ENCODE measurements at places on chromosomes 3 and 15.

DNA sequence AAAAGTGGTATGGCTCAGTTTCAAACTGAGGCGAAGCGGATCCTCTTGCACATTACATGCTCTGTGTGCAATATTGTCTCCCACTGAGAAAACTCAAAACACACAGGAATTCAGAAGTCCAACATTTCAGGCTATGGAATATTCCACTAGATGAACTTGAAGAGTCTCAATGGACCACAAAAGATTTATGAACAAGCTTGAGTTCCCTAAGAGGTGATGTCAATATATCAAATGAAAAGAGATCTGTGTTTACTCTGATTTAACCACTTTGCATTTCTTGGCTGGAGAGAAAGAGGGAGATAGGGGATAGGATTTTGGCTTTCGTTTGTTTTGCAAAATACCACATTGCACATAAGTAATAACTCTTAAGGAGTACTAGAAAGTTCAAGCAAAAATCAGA is 20.3 kb downstream of the PDZRN3 start:
- no peak for DNase-seq

- no peak for DNase-seq
These were observed 18.5 kb upstream of the EID1 start for GRCh38 chr15:48859426-48859825.

- no peak for DNase-seq
These were observed 43.2 kb downstream of the SRGAP3 start for GRCh38 chr3:9206287-9206686.

- no peak for DNase-seq
These were observed 9.7 kb upstream of the SLC28A2 start for GRCh38 chr15:45242289-45242688.

DNA sequence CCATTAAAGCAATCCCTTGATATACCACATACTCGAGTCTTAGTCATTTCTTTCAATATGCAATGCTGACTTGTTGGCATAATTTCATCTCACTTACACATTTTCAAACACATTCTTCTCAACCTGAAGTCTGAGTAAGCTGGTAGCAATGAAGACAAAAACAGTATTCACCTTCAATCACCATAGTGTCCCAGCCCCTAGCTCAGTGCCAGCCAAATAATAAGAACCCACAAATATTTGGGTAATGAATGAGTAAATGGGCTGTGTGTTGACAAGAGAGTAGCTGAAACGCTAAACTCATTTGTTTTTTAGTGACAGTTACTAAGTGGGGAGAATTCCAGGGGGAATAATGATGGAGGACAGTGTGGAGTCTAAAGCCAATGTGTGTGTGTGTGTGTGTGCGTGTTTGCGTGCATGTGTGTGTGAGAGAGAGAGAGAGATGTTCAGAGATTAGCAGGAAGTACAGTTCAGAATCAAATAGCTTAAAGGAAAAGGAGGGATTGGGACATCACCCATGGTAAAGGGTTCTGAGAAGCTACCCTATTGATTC is 165.7 kb downstream of the GAP43 start:
- DNase-seq: no peak

DNA sequence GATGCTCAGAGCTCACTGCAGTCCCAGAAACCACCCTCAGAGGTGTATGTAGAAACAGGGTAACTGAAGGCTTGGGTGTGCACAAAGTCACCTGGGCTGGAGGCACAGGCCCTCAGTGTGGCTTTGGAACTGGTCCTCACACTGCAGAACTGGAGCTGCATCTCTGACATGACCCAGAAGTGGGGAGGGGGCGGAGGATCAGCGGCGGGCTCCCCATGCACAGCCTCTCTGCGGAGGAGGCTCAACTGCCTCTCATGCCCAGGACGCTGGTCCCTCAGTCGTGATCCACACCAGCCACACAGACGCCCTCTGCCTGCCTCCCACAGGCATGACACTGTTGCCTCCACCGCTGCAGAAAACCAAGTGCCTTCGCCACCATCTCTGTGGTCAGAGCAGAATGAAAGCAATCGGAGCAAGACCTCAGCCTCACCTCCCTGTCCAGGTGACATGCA is 73.7 kb downstream of the TM2D3 start:
- DNase-seq: peak; percentile 23

GRCh38 chr3:5221701-5222100 is 34.2 kb downstream of the EDEM1 start:
- DNase-seq: no peak

GRCh38 chr3:71964170-71964569 is 179.2 kb upstream of the PROK2 start:
- DNase-seq: no peak

DNA sequence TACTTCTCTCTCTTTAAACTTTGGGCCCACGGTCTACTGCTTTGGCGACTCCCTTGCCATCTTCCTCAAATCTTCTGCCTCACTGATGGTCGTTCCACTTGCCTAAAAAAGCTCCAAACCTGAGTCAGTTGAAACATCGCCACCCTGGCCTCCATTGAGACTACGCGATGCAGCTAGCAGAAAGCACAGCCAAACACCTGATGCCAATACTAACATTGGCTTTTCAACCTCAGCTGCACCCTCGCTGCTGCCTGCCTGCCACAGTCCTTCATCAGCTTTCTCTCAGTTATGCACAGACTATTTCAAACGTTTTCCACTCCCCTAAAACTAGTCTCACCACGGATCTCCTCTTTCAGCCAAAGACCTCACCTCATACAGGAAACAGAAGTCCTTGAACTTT is 214.2 kb upstream of the TMCO5A start:
- no peak for DNase-seq

DNA sequence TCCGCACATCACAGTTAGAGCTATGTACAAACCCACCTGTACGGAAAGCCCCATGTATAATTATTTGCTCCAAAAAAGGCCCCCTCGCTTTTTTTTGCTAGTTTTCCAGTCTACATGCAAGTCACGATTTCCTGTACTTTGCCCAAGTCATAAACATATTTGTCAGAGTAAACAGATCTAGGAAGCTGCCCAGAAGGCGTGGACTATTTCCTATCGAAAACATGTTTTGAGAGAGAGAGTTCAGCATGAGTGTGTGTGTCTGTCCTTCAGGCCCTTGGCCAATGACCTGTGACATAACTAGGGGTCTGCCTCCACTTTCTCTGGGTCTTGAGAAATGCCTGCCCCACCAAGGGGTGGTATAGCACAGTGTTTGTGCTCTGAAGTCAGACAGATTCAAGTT is 72.7 kb upstream of the HACD2 start:
- DNase-seq: no peak

DNA sequence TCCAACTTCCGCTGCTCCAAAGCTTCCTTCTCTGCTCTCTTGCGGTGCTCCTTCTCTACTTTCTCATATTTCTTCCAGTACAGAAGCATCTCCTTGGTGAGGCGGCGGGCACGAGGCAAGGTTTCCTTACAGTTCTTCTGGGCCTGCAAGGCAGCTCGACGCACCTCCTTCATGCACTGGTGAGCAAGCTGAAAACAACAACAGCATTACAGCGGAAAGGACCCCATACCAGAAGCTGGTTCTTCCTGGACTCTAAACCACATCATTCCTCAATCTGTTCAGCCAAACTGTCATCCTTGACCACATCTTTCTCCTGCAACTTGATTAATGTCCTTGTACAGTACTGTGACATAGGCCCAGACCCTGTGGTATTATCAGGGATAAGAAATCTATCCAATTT is 36.4 kb downstream of the INO80 start:
- DNase-seq: no peak

GRCh38 chr15:70722266-70723121 is 40.9 kb downstream of the UACA start:
- peak; percentile 23 for DNase-seq

GRCh38 chr3:57331078-57331610 is 38.7 kb upstream of the ASB14 start:
- no peak for DNase-seq

- no peak for DNase-seq
These were observed 141.7 kb upstream of the NDN start for GRCh38 chr15:23828786-23829185.

DNA sequence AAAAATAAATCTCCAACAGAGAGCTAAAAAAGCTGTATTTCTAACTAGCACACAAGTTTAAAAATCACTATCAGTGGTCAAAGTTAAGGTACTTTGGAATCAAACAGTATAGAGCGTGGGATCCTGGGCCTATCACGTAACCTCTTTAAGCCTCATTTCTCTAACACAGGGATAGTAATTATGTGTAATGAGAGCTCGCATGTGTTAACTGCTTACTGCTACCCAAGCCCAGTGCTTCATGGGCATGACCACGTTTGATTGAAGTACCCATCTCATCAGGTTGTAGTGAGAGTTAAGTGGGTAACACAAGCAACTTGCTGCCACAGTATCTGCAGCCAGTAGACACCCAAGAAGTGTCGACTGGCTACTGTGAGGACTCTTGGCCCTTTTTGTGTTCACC is 28.2 kb upstream of the NOX5 start:
- DNase-seq: no peak

GRCh38 chr3:185691622-185692021 is 105.5 kb downstream of the SENP2 start:
- DNase-seq: no peak

DNA sequence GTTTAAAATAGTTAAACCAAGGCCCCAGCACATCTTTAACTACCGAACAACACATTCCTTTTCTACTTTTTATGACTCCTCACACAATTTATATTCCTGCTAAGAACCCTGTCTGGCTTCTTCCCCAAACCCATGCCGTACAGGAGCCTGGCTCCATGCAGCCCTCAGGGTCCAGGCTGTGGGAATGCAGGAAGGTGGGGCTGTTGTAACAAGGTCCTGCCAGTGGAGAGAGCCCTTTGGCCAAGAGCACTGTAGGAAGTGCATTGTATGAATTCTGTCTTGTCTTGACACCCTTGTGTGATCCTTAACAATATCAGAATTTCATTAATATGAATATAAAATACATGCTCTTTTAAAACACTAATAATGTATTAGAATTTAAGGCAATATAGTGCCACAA is 563.8 kb downstream of the TBL1XR1 start:
- no peak for DNase-seq

- no peak for DNase-seq
These were observed 78.9 kb upstream of the BLM start for GRCh38 chr15:90638201-90638691.

- DNase-seq: no peak
These were observed 311.1 kb downstream of the VPS13C start for GRCh38 chr15:61749169-61749568.

DNA sequence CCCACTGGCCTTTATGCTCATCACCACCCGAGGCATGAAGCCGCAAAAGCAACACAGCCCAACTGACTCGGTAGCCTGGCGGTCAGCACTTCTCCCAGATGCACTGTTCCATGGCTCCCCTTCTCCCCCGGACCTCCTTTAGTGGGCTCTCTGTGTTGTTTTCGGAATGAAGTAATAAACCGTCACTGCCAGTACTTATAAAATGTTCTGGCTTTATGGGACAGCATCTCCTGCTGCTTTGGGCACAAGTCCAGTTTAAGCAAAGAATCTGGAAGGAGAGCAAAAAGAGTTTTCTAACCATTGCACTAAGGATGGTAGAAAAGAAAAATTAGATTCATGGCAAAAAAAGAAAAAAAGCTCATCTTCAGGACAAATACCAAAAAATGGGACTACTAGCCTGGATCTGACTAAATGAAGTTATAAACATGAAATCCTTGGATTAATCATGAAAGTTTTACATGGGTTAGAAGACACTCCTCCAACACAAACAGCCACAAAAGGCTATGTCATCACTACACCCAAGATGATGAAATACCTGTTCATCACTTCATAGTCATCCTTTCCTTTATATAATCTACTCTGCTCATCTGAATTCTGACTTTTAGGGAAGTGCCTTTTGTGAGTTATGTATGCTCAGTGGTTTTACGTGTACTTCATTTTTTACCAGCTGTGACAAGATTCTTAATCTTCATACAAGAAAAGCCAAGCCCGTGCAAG is 89.5 kb upstream of the UBE2E2 start:
- DNase-seq: no peak

GRCh38 chr15:43268111-43269105 is 1.7 kb upstream of the TGM5 start:
- no peak for DNase-seq

DNA sequence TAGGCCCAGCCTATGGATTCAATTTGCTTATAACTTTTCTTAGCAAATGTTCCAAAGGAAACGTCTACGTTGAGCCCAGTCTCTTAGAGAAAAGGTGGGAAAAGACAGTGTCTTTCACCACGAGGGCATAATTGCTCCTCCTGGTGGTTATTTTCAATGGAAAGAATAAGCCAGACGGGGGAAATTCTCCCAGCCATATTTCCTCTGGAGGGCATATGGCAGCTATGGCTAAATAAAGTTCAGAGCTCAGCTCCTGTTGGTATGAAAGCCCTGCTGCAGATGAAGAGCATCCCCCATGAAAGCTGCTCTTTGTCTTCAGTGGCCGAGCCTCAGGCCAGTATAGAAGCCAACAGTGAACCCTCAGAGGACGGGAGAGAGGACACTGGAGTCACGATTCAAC is 297.9 kb downstream of the RYR3 start:
- DNase-seq: no peak

GRCh38 chr3:65314269-65314668 is 626.5 kb upstream of the ADAMTS9 start:
- no peak for DNase-seq

GRCh38 chr3:175193815-175194518 is 334.8 kb downstream of the NAALADL2 start:
- DNase-seq: peak; percentile 30

DNA sequence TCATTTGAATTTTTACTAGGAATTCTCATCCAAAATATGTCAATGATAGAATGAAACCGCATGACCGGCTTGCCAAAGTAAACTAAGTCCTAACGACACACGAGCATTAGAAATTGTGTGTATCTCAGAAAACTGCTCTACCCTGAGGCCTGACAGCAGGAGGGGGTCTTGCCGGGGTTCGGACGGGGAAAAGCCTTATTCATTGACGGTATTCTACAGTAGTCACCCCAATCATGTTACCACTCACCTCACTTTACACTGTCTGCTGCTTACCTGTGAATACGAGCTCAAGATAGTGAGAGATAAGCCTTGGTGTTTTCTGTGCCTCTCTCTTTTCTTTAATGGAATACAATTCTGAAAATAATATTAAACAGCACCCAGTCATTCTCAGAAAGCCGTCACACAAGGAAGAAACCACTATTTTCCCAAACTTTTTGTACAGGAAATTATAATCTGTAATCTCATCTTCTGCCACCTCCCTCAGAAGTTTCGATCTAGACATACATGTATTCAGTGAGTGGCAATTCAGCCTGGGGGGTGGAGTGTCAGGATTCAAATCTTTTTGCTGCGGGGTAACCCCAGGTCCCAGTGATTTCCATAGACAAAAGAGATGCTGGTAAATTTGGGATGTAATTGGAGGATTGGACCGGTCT is 492 bp upstream of the FAM43A start:
- DNase-seq: peak; percentile 84

DNA sequence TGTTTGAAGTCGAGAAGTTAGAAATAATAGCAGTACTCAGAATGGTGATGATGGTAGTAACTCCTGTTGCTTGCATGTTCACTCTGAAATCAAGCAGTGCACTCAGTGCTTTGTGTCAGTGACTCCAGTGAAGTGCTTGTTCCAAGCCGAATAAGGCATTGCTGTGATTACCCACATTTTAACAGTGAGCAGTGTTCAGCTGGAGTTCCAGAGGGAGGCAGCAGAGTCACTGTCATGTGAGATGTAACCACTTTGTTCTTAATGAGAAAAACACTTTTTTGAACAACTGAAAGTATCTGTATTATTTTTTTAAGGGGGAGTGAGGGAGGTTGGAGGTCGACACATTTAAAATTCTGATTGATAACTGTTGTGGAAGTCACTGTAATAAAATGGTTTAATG is 3.7 kb downstream of the MDFIC2 start:
- DNase-seq: no peak
